ENCODE measurements at places on chromosomes 4 and X.

DNA sequence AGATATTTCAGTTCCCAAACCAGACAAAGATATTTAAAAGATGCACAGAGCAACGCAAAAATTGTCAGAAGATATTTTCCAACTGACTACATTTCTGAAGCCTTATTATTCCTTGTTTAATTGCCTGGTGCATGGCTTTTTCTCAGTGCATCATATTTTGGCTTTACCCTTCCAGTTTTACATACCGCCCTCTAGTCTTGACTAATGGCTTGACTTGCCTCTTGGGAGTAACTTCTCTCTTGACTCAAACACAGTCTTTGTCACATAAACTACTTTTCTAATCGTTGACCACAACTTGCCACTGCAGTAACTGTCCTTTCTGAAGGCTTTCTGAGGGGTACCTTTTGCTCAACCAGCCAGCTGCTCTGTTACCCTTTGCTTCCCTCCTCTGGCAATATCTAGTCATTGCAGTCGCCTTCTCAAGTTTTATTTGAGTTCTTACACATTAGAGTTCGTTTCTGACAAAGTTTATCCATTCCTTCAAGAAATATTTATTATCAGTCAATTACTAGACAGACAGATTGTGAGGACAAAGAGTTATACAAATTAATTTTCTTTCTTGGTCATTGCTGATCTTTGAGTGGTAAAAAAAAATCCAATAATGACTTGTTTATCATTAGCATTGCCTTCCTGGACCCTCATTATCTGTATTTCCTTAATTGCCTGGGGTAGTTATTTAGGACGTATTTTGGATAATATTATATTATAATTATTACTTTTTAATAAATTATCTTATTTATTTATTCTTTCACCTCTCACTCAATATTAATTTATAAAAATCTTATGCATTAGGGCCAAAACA is 506.9 kb upstream of the PCDH10 start:
- no peak for DNase-seq

- no peak for DNase-seq
These were observed 350.9 kb upstream of the HAND2 start for GRCh38 chr4:173880897-173881296.

DNA sequence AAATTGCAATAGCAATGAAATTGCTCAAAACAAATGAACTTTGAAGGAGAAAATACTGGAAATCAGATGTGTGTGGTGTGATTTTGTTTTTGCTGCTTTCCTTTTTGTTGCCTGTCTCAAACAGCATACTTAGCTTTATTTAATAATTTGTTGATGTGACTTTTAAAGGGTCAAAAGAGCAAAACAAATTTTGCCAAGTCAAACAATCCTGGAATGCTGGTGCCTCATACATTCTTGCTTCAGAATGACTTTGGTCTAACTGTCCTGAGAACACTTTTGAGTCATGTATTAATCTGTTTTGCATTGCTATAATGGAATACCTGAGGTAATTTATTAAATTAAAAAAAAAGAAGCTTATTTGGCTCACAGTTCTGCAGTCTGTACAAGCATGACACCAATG is 3.4 kb downstream of the PF4V1 start:
- no peak for DNase-seq

- no peak for DNase-seq
These were observed 380.8 kb downstream of the FBXW7 start for GRCh38 chr4:152155070-152155469.

DNA sequence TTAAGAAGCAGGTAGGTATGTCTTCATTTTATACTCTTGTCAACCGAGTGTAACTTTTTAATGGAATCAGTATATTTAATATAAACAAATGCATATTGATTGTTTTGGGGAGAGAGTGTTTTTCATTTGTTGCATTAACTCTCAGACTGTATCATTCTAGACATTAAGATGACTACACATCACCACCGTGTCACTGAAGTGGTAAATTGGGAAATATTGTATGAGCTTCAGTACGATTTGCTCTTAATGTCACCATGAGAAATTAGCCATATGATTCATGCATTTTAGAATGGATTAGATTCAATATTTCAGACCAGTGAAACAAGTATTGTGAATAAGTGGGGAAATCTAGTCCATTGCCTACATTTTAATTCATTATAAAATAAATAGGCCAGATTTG is 9.7 kb upstream of the MFAP3L start:
- no peak for DNase-seq

GRCh38 chr4:78775303-78776078 is 659 bp upstream of the BMP2K start:
- DNase-seq, result peak; percentile 90

DNA sequence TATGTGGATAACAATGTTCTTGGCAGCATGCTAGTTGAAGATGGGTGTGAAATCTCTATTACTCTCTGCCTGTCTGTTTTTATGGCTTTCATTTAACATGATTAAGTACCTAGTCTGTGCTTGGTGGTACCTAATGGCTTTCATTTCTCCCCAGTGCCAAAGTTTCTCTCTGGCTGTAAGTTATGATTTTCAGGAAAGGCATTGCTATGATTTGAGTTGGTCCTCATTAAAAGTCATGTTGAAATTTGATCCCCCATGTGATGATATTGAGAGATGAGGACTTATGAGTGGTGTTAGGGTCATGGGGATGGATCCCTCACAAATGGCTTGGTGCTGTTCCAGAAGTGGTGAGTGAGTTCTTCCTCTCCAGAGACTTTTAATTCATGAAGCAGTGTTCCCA is 162.4 kb upstream of the IL15 start:
- DNase-seq, result no peak

Measured in CD4-positive, alpha-beta T cell treated with Interleukin-21 for 1 hour (primary cell).